ENCODE measurements at places on chromosomes 5 and 9.

DNA sequence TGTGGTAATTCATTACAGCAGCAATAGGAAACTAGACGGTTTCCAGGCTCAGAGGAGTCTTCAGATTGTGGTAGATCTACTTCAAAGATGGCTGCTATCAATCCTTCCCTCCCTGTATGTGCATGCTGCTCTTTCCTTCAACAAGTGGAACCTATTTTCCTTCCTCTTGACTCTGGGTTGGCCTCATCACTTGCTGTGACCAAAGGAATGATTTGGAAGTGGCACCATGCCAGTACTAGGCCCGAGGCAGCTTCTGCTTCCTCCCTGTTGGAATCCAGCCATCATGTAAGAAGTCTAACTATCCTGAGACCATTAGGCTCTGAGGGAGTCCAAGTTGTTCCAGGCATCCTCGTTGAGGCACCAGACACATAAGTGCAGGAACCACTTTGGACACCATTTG, 46.5 kb upstream of the MCTP1 start:
- no peak for DNase-seq

- no peak for DNase-seq
Measured at GRCh38 chr9:98610711-98611110, 98.0 kb downstream of the GABBR2 start.

DNA sequence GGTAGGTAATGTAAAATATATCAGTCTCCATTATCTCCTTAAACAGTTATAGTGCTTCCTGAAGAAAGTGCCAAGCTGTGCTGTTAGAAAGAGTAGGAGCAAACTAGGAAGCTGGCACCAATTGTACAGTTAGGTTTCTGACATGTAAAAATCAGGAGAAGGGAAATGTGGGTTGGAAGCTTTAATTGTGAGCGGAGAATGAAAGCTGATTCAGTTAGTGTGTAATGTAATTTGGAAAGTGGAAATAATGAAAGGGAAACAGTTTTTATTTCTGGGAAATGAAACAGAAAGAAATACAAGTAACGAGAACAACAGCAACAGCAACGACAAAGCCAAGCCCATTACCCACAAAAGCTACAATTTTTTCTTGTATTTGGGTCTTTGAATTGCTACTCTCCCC, 48.8 kb upstream of the JAK2 start:
- DNase-seq, result no peak

DNA sequence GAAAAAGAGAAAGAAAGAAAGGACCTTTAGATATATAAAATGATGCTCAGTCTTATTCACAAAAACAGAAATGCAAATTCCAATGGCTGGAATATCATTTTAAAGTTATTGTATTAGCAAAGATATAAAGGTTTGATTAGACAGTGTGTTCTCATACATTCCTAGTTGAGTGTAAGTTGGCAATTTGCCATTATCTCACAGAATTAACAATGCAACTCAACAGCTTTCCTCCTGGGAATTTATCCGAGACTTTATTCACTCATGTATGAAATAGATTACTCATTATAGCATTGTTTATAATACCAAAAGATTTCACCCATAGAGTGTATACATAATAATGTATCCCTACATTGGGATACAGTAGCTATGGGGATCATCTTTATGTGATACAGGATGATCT, 27.1 kb upstream of the MLLT3 start:
- DNase-seq, result no peak

DNA sequence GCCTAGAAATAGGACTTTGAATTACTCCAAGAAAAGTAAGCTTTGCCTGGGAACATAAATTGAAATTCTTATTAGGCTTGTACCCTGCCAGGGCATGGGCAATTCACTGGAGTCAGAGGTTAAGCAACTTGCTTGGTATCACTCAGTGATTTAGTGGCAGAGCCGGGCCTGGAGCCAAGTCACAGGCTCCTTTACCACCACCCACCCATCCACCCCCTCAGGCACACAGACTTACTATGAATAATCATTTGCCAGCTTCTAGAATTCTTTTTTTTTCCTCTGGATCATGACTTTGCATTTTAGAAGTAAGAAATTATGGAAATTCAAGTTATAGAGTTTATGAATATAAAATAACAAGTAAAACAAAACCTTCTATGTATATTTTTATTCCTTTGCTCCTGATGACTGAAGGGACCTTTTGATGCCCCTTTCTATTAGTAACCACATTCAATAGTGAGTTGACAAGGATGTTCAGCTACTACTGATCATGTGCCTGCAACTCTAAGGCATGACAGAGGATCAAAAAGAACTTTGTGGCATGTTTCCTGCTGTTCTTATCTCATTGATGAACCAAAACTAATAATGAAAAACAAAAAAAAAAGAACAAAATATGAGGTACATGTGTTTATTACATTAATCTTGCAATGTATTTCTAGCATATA, 614.7 kb downstream of the TLR4 start:
- DNase-seq, result no peak

DNA sequence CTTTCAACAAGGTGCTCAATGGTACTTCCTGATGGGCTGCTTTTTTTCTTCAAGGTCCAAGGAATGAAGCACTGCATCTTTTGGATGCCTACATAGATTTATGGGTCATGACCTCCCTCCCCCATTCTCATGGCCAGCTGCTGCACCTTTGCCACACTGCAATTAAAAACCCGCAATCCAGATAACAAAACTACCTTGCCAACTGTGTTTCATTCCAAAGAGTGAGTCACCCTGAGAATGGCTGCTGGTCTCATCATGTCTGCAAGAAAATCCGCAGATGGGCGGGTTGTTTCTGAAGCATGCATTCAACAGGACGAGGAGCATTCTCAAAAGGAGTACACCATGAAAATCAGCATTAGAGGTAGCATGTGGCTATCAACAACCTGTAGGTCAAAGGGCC, 139.8 kb downstream of the ELAVL2 start:
- DNase-seq, result no peak

GRCh38 chr5:158897444-158898160, 202.1 kb downstream of the EBF1 start:
- no peak for DNase-seq

DNA sequence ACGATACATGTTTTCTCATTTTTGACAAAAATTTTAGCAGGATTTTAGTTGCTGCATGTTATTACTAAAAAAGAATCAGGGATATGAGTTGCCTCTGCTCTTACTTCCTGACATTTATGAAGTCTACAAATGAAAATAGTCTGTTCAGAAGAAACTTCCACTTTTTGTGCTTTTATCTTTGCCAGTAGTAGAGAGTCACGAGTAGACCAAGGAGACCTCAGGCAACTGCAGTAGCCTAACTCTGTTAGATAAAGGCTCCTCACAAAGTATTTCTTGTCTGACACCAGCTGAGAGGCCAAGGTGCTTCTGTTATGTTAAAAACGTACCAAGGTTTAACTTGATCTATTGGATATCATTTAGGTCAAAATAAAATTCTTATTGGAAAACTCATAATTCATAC, 333.9 kb downstream of the NR2F1-AS1 start:
- DNase-seq, result no peak
